ENCODE measurements at places on chromosomes 3 and 15.

DNA sequence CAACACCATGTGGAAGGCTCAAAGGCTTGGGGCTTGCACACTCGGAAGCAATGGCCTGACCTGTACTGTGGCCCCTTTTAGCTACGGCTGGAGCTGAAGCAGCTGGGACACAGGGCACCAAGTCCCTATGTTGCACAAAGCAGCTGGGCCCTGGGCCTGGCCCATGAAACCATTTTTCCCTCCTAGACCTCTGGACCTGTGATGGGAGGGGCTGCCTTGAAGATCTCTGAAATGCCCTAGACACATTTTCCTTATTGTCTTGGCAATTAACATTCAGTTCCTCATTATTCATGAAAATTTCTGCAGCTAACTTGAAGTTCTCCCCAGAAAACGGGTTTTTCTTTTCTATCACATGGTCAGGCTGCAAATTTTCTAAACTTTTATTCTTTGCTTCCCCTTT is 85.6 kb upstream of the ALDH1A3 start:
- no peak for DNase-seq

- DNase-seq: peak; percentile 68
These were observed 1.3 kb downstream of the ZNF710 start for GRCh38 chr15:90002428-90002844.

- no peak for DNase-seq
These were observed 23.1 kb upstream of the GP5 start for GRCh38 chr3:194422188-194422587.

DNA sequence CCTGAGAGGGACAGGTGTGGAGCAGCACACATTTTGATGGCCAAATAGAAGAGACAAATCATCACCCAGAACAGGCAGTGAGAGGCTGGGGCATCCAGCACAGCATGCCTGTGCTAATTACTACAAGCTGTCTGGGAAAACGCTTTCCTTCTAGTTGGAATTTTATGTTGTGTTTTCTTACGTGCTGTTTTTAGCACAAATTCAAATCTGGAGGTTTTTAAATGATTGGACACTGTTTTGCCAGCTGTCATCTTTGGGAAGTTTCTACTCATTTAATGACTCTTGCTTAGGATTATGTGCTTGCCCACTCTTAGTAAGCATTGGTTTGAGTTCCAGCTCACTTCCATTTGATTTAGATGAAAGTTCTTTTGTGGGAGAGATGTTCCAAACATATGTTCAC is 43.5 kb downstream of the EAF1 start:
- no peak for DNase-seq

DNA sequence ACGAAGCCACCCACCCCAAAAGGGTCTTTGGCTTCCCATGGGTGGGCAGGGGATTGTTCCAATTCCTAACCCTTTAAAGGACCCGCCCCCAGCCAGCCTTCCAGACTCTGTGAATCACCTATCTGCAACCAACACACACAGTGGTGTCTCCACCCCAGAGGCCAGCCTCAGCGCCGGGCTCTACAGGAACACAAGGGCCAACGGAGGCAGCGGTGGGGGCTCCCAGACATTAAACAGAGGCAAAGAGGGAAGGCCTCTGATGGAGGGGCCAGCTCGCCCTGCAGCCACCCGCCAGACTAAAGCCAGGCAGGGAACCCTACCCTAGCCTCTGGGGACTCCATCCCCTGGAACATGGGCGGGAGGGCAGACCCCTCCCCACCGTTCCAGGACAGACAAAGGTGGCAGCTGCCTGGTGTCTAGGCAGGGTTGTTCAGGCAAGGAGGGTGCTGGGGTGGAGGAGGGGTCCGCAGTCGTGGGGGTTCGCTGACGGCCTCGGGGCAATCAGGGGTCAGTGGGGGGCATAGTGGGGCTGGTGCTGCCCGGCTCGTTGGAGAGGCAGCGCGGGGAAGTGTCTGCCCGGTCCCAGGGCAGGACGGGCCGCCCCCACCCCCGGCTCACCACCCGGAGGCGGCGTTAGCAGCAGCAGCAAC is 448 bp downstream of the SHISA5 start:
- DNase-seq: no peak

- no peak for DNase-seq
These were observed 11.5 kb downstream of the FOXL2 start for GRCh38 chr3:138935505-138935862.

GRCh38 chr3:41418961-41419691 is 219.8 kb downstream of the CTNNB1 start:
- peak; percentile 32 for DNase-seq

GRCh38 chr15:25238716-25239470 is 199.9 kb downstream of the UBE3A start:
- DNase-seq: no peak

GRCh38 chr3:135740211-135740610 is 225.3 kb upstream of the PPP2R3A start:
- DNase-seq: no peak

GRCh38 chr3:79085171-79085570 is 682.6 kb downstream of the ROBO1 start:
- no peak for DNase-seq

- no peak for DNase-seq
These were observed 27.7 kb downstream of the CCDC54 start for GRCh38 chr3:107404727-107405469.

- DNase-seq: no peak
These were observed 102.9 kb downstream of the SHQ1 start for GRCh38 chr3:72745146-72745999.

DNA sequence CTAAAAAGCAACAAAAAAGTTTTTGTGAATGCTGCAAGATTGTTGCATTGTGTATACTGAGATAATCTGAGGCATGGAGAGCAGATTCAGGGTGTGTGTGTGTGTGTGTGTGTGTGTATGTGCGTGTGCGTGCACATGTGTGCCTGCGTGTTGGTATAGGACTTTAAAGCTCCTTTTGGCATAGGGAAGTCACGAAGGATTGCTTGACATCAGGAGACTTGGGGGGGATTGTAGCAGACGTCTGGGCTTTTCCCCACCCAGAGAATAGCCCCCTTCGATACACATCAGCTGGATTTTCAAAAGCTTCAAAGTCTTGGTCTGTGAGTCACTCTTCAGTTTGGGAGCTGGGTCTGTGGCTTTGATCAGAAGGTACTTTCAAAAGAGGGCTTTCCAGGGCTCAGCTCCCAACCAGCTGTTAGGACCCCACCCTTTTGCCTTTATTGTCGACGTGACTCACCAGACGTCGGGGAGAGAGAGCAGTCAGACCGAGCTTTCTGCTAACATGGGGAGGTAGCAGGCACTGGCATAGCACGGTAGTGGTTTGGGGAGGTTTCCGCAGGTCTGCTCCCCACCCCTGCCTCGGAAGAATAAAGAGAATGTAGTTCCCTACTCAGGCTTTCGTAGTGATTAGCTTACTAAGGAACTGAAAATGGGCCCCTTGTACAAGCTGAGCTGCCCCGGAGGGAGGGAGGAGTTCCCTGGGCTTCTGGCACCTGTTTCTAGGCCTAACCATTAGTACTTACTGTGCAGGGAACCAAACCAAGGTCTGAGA is 4.7 kb downstream of the BHLHE40 start:
- DNase-seq: peak; percentile 79

DNA sequence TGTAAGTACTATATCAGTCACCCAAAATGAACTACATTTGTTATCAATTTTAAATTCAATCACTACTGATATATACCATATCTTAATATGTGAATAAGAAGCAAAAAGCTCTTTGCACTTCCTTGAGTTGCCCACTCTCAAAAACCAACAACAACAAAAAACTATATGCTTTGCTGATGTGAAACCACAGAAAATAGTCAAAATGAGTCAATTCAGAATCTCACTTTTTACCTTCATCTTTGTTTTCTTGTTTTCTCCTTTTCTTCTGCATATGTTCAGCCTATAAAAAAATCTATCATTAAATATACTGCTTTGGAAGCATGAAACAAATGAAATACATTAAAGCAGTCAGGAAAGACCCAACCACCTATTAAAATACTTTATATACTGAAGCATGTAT is 80.7 kb downstream of the UBR1 start:
- DNase-seq: no peak

GRCh38 chr3:31275583-31275982 is 257.1 kb upstream of the STT3B start:
- DNase-seq: no peak

All from activated T-cell treated with anti-CD3 and anti-CD28 coated beads, Interleukin-2, amount 50 U/mL, for 48 hours (primary cell).